ENCODE measurements at places on chromosomes 12 and 14. TPM values are rescaled to one million over a fixed set of nuclear protein-coding genes. Genes with fewer than 3 reads are reported as not detected.
A peak's percentile ranks its signal among the peaks of the same experiment; 100 is the strongest.

DNA sequence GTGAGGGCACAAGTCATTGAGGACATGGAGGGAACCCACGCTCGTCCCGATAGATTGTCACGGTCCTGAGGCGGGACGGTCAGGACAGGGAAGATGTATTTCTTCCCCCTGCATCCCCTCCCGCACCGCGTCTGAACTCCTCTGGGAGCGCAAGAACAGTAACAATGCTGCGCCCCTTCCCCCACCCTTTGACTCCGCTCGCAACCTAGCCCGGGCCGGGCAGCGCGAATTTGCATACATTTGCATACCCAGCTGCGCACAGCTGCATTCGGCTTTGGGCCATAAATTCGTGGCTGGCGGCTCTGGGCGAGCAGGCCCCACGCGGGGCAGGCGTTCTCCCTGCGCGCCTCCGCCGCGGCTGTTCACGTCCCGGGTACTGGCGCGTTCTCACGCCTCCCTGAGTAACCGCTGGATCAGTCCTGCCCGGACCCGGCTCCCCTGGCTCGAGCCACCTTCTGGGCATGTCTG, 29.0 kb upstream of the SMUG1 start:
- DNase-seq: peak; percentile 93

DNA sequence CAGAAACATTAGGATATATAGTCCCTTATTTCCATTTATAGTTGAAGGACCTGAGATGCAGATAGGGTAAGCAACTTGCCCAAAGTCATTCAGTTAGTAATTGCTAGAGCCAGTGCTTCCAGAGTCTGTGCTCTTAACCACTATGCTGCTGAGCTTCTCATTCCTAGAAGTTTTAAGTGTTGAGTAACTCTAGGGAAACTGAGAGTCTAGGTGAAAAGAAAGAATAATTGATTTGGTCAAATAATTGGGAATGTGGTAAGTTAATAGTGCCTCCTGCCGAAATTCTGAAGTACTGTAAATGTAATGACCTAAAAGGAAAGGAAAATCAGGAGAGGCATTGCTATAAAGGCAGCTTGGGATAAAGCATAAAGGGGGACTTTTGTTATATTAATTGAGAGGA, 14.1 kb downstream of the PYROXD1 start:
- DNase-seq: no peak

DNA sequence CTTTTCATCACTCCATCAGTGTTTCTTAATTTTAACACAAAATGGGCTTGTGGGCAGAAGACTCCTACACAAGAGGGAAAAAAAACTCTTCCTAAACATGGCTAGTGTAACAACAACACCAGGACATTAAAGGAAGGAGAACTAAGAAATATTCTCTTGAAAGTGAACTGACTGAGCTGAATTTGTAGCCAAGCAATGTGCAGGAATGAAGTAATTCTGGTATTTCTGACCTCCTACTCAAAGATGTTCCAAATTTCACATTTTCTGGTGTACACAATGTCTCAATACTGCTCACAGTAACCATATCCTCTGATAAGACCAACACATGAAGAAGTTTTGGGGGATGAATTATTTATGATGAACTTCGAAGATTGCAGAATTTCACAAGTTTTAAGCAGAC, 357.3 kb downstream of the DUSP6 start:
- DNase-seq: no peak

DNA sequence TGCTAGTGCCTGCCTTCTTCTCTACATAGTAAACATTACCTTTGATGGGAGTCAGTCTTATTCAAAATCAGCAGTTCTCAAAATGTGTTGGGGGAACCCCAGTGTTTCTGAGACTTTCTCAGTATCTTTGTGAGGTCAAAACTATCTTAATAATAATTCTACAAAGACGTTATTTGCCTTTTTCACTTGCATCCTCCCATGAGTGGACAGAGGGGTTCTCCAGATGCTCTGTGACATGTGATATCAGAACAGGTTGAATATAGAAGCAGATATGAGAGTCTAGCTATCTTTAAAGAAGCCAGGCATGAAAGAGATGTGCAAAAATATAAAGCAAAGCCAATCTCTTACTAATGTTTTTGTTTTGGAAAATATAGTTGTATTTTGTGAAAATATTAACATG, 144.7 kb downstream of the KTN1 start:
- DNase-seq: no peak

DNA sequence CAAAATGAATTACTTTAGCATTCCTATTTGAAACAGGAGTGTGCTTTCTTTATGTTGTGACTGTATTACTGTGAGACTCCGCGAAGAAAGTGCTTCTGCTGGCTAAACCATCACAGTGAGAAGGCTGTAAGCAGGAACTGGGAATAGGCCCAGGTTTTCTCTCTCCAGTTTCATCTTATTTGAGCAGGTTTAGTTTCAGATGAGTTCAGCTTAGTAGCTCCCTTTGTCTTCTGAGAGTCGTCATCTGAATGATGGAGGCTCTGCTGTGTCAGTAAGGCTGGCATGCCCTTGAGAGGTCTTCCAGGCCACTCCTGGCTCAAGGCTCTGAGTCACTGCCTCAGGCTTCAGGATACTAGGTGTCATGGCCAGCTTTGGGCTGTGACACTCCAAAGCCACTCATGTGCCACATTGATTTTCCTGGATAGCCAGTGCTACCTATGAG, 205.6 kb upstream of the RGS6 start:
- no peak for DNase-seq

DNA sequence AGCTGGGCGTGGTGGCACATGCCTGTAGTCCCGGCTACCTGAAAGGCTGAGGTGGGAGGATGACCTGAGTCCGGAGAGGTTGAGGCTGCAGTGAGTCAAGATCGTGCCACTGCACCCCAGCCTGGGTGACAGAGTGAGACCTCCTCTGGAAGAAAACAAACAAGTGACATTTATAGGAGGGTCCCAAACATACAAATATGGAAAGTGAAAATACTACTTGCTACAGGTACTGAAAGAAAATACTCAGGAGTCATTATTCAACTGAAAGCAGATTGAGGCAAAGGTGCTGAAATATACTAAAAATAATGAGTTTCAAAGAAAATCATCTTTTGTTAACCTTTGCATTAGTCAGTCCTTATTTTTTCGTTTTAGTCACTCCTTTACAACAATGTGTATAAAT, 53.5 kb downstream of the ETV6 start:
- no peak for DNase-seq

DNA sequence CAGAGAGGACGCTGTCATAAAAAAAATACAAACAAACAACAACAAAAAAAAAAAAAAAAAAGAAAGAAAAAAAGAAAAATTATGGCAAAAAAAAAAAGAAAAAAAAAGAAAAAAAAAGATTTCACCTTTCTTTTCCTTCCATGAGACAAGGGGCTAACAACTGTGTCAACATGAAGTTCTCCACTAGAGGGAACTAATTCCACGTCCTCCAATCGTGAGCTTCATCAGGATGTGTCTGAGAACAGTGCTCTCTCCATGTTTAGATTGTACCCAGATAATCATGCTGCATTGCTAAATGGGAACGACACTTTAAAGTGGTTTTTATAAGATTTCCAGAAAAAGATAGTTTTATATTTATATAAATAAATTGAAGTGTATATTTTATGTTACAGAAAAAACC, 96.2 kb upstream of the PTPRB start:
- DNase-seq: peak; percentile 91

KRT85 gene
- total RNA-seq: not detected

SOX5 gene
- 10.8 TPM for total RNA-seq

NYNRIN gene
- 12.1 TPM for total RNA-seq

PTCSC3 gene
- not detected for total RNA-seq

MYH7 gene
- total RNA-seq: 0.06 TPM

Data from kidney (tissue), 22 donors.